ENCODE measurements at places on chromosomes 2 and 18.

DNA sequence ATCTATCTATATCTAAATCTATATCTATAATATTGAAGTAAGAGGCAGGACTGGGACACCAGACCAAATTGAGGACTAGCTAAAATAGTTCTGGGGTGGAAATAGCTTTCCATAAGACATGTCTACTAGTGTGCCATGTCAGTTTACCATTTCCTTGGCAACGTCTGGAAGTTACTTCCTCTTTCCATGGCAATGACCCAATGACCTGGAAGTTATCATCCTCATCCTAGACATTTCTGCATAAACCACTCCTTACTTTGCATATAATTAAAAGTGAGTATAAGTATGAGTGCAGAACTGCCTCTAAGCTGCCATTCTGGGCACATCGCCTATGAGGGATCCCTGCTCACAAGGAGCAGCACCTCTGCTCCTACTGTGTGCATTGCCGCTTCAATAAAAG lies 734.0 kb upstream of the GCFC2 start:
- DNase-seq = no peak

DNA sequence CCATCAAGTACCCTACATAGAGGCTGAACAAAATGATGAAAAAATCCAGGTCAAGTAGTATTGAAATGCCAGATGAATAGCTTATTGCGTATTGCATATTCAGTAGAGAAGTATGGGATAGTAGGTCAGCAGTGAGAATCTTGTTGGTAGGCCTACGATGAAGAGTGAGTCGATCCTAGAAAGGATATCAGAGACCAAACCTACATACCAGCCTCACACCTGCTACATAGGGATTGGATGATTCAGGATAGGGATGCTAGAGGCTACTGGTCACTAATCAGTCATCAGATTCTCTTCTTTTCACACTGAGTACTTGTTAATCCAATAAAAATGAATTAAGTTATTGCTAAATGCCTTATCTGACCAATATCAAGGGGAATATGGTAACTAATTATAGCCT lies 274.5 kb downstream of the DSEL start:
- DNase-seq = no peak

DNA sequence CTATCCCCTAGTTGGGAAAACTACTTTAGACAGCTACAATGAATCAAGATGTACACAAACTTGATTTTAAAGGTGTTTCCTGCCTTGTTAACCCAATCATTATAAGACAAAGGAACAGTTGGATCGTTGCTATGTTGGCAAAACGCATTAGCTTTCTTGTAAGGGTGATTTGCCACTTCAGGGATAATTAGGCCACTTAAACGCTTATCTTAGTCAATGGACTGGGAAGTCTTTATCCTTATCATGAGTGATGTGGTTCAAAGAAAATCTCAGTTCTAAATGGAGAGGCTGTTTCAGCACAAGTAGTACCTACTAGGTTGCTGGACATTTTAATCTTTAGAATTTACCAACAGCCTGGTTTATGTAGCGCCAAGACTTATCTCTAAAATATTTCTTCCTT lies 406.1 kb upstream of the MEX3C start:
- no peak for DNase-seq

DNA sequence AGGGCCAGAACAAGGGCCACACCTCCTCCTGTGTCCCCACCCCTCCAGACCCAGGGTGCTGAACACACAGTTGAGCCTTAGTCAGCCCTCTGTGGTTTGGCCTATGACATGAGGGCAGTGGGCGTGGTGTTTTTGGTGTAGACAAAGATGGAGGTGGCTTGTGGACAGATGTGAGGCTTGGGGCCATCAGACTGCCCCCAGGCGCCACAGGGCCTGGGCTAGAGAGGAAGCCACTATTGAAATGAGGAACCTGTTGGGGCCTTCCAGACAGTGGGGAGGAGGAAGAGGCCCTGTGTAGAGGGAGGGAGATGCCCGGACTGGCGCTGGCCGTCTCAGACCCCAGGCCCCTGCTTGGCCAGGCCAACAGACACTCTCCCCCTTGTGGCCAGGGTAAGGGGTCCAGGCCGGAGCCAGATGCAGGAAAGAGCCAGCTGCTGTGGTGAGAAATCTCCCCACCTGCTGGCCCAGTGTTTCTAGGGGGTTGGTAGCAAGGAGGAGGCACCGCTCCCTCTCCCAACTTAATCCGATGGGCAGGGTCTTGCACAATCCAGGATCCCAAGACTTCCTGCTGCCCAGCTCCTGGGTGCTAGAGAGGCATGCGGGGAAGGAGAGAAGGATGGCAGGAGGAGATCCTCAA lies 53.8 kb downstream of the SMAD7 start:
- peak; percentile 44 for DNase-seq

DNA sequence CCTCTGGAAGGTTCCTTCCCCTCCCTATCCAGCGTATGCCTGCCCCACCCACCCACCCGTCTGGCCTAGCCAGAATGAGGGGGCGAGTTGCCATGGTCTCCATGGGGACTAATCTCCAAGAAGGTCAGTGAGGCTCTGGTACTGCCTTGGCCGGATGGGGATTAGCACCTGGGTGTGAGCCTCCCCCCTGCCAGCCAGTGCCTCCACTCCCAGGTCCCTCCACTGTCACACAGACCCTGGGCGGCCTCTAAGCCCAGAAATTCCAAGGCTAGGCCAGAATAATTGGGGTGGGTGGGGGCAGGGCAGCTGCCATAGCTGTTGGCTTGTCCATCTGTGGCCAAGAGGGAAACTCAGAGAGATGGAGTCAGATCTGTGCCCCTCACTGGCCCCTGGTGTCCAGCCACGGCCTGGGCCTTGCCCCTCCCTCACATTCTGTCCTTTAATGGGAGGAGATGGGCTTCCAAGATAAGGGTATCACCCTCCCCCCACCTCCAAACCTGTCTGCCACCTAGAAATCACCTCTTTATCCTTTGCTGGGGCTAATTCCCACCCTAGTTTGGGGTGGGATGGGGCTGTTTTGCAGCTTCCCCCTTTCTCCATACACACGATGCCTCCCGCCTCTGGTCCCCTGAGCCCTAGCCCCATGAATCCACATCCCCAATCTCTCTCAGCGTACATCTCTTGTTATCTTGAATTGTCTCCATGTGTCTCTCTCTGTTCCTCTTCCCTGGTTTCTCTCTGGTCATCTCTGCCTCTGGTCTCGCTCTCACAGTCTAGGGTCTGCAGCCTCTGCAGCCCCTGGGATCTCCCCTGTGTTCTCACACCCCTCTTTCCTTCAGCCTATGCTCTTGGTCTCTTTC lies 6.0 kb upstream of the CRYBA2 start:
- no peak for DNase-seq

GRCh38 chr2:139293992-139294548 lies 513.9 kb upstream of the NXPH2 start:
- no peak for DNase-seq
